Upper lobe of right lung (tissue), 1 donor: ENCODE measurements at places on chromosomes 5 and 9. TPM values are rescaled to one million over a fixed set of nuclear protein-coding genes. Genes with fewer than 3 reads are reported as not detected.

The KLF9 gene
- 91.0 TPM for total RNA-seq

The SPATA31E1 gene
- not detected for total RNA-seq

The NIM1K gene
- total RNA-seq: 6.0 TPM

GRCh38 chr5:133338504-133339355 is 273.6 kb downstream of the FSTL4 start:
- H3K27me3 ChIP-seq: no peaks in the 10 kb centered on the region
- DNase-seq: peak; percentile 41
- H3K4me1 ChIP-seq: no peaks in the 10 kb centered on the region
- no peak overlapping the region for H3K4me3 ChIP-seq
- H3K27ac ChIP-seq: no peak overlapping the region

GRCh38 chr5:1666812-1667588 is 132.6 kb downstream of the MRPL36 start:
- peak; percentile 65 for DNase-seq
- peaks cover 4% of the 10 kb centered on the region for H3K4me1 ChIP-seq
- peaks cover 60% of the 10 kb centered on the region for H3K27me3 ChIP-seq
- no peaks in the 10 kb centered on the region for H3K36me3 ChIP-seq
- no peak overlapping the region for H3K27ac ChIP-seq
- H3K4me3 ChIP-seq: no peak overlapping the region

- no peaks in the 10 kb centered on the region for H3K36me3 ChIP-seq
- H3K27me3 ChIP-seq: peaks cover 10% of the 10 kb centered on the region
- H3K4me3 ChIP-seq: no peak overlapping the region
- DNase-seq: no peak
- no peak overlapping the region for H3K27ac ChIP-seq
Observed at GRCh38 chr9:76868897-76869296, 37.0 kb downstream of the PRUNE2 start.

The TMEFF1 gene
- 0.64 TPM for total RNA-seq

The VLDLR gene
- total RNA-seq: 23.1 TPM

DNA sequence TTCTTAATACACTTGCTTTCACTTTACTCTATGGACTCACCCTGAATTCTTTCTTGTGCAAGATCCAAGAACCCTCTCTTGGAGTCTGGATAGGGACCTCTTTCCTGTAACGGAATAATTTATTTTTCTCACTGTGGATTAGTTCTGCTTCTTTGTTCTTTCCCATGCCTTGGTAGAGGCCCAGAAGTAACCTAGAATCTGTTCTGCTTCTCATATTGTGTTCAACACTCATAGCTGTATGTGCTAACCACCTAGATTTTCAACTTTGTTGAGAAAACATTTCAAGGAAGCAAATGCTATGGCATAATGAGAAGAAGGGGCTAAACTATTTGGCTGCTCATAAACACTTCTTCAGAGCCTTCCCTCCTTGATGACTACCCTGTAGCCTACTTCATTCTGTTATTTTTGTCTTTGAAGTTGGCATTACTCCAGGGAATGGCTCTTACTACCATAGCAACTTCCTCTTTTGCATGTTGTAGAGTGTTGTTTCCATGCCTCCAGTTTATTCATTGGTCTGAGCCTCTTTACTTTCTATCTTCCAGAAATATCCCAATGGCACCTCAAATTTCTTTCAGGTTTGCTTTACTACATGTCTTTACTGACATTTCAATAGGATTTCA is 74.3 kb downstream of the KIAA0825 start:
- no peak overlapping the region for H3K27ac ChIP-seq
- H3K36me3 ChIP-seq: no peaks in the 10 kb centered on the region
- H3K4me3 ChIP-seq: no peak overlapping the region

GRCh38 chr5:83752700-83753099 is 32.0 kb upstream of the HAPLN1 start:
- no peaks in the 10 kb centered on the region for H3K36me3 ChIP-seq
- H3K4me3 ChIP-seq: no peak overlapping the region
- no peaks in the 10 kb centered on the region for H3K4me1 ChIP-seq
- DNase-seq: no peak

The ORM2 gene
- 3.9 TPM for total RNA-seq

DNA sequence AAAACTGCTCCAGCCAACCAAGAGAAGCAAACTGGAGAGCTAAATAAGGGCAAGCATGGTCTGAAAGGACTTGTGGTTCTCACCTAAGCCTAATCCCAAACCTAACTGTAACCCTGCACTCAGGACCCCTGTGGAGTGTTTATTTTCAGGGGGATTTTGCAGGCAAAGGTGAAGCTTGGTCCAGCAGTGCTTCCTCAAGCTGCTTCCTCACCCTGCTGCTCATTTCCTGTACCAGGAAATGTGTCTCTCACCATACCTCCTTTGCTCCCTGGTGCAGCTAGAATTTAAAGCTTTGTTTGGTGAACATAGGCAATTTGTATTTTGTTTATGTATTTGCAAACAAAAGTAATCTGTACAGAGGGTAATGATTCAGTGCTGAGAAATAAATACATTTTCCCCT is 50.2 kb downstream of the CARTPT start:
- H3K4me1 ChIP-seq: no peaks in the 10 kb centered on the region
- DNase-seq: no peak
- no peak overlapping the region for H3K27ac ChIP-seq
- H3K4me3 ChIP-seq: no peak overlapping the region
